ENCODE measurements at places on chromosomes 1 and 21. TPM values are rescaled to one million over a fixed set of nuclear protein-coding genes. Genes with fewer than 3 reads are reported as not detected.

Gene HES3
- not detected for total RNA-seq

Gene RGSL1
- not detected for total RNA-seq

DNA sequence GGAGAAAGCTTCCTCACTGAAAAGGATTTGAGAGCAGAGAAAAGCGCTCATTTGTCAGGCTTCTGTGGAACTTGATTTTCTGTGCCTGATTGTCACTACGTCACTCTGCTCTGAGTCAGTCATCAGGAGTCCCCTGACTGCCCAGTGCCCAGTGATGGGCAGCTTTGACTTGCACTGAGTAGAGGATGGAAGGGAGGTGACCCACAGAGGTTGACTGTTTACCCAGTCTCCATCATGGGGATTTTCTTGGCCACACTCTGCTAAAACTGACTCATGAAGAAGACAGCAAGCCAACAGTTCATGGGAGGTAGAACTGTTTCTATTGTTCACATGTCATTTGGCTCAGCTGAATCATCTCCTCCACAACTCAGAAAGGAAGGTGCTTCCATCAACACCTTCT, 82.1 kb upstream of the DUSP10 start:
- no peak for DNase-seq

GRCh38 chr21:38976900-38977299, 171.2 kb downstream of the ETS2 start:
- DNase-seq = no peak

GRCh38 chr1:40977716-40978115, 1.8 kb upstream of the CTPS1 start:
- DNase-seq = no peak

DNA sequence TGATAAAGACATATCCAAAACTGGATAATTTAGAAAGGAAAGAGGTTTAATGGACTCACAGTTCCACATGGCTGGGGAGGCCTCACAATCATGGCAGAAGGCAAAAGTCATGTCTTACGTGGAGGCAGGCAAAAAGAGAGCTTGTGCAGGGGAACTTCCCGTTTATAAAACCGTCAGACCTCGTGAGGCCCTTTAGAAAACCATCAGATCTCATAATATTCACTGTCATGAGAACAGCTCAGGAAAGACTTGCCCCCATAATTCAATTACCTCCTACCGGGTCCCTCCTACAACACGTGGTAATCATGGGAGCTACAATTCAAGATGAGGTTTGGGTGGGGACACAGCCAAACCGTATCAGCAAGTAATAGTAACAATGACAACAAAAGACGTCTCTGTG, 88.2 kb upstream of the SLC25A33 start:
- DNase-seq = no peak

All from activated T-helper 1 cell treated with anti-CD3 and anti-CD28 coated beads, Interleukin-12 subunit alpha, Interleukin-12 subunit beta, Interleukin-2, Interleukin-4 antibody, amounts not matched to agents 30 ng/mL and 10 ng/mL and 1 ng/mL, durations not matched to agents 14 hours and 24 hours and 36 hours (primary cell).